Right renal pelvis (tissue), 4 donors: ENCODE measurements at places on chromosomes 2 and 18.

GRCh38 chr2:94960751-94961150, 64.8 kb upstream of the MAL start:
- no peak for DNase-seq

DNA sequence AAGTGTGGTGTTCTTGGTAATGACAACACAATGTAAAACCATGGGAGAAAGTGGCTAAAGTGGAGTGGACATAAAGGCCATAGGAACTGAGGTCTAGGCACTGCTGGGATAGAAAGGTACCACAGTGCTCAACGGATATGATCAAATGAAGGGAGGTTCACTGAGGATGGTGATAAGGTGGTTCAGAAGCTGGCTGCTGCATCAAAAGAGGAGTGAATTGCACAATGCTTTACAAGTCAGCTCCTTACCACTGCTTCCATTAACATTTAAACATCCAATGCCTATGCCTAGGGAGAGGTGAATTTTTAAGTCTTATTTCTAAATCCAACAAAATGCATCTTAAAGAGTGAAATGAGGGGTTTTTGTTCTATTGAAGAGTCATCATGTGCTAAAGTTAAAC, 100.1 kb upstream of the ITGB6 start:
- no peak for DNase-seq

- no peak for DNase-seq
These were observed 3.4 kb upstream of the ADD2 start for GRCh38 chr2:70771446-70771845.

GRCh38 chr18:46275370-46275769, 171.2 kb downstream of the HAUS1 start:
- DNase-seq: no peak

DNA sequence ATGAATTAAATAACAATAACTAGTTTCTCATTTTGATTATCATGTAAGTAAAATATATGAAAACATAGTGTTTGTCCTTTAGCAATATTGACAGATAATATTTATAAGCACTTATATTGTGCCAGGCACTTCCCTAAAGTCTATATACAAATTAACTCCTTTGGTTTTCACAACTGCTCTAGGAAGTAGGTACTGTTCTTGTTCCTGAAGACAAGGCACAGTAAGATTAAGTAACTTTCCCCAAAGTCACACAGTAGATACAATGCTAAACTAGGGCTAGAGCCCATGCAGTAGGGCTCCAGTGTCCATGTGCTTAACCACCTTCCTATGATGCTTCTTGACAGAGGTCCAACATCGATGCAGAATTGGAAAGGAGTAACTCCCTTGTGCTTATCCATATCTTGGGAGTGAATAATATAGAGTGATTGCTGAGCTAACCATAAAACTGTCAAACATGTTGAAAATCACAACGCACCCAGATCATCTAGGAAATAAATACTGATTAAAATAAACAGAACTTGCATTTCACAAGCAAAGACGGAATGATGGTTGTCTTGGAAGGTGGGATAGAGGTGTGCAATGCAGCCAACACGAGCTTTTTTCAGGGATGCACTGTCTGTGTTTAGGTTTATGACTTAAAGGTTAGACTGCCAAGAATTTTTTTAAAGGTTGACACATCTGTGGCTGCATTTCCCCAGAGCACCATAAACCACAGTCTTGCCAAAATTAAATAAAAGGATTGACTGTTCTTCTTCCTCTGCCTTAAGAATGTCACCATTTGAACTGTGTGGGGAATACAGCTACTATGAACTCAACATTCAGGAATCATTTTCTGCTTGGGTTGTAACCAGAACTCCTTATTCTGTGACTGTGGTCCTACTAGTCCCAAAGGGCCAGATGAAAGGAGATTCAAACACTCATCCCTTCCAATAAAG, 80.8 kb downstream of the ANKRD44 start:
- no peak for DNase-seq

DNA sequence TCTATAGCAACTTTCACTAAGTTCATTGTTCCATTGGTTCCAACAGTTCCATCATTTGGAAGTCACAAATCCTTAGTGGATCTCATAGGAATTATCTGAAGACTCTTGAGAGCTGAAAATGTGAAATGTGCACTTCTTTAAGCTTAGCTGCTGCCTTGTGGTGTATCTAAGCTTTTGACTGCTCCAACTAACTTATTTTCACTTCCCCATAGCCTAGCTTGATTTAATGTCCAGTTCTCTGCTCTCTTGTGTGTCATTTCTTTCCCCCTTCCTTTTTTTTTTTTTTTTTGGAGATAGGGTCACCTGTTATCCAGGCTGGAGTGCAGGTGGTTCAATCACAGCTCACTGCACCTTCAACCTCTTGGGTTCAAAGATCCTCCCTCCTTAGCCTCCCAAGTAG, 34.9 kb upstream of the CD302 start:
- no peak for DNase-seq

- DNase-seq: no peak
These were observed 168.6 kb downstream of the BCL2 start for GRCh38 chr18:63150942-63151421.

GRCh38 chr2:149169656-149170055, 131.2 kb downstream of the LYPD6B start:
- DNase-seq: no peak

DNA sequence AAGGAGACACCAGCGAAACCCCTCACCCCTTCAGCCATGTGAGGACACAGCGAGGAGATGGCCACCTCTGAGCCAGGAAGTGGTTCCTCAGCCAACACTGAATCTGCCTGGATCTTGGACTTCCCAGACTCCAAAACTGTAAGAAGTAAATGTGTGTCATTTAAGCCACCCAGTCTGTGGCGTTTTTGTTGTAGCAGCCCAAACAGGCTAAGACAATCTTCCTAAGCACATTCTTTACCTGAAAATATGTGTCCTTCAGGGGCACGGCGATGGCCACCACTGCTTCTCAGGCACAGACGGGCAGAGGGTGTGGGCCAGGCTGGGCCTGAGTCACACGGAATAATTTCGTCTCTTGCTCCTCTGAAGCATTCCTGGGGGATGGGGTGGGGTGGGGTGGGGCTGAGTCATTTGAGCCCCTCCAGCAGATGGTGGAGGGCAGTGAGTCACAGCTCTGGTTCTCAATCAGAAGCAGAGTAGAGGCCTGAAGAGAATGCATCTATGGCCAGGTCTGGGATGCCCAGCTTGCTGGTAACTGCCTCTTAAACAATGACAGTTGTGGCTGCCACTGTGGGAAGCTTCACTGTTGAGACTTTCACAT, 142.4 kb downstream of the CAPN13 start:
- DNase-seq: no peak

- no peak for DNase-seq
These were observed 79.6 kb downstream of the SKA1 start for GRCh38 chr18:50454387-50454988.

DNA sequence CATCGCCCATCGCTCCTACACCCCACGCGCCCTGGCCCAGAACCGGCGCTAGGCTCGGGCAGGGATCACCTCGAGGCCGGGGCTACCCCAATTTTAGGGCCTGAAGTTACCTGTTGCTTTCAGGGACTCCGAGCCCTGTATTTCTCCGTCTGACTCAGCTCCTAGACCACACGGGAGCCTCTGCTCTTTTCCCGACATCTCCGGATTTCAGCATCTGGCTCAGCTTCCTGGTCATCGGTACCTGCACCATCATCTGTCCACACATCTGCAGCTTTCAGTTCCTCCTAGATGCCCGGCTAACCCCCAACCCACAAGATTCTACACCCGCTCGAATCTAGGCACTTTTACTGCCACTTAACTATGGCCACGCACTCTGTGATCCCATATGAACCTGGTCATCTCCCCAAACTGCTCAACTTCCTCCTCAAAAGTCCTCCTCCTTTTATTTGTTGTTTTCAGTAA, 12.1 kb upstream of the HMSD start:
- DNase-seq: no peak

- no peak for DNase-seq
These were observed 126.8 kb downstream of the SP100 start for GRCh38 chr2:230542751-230543150.

DNA sequence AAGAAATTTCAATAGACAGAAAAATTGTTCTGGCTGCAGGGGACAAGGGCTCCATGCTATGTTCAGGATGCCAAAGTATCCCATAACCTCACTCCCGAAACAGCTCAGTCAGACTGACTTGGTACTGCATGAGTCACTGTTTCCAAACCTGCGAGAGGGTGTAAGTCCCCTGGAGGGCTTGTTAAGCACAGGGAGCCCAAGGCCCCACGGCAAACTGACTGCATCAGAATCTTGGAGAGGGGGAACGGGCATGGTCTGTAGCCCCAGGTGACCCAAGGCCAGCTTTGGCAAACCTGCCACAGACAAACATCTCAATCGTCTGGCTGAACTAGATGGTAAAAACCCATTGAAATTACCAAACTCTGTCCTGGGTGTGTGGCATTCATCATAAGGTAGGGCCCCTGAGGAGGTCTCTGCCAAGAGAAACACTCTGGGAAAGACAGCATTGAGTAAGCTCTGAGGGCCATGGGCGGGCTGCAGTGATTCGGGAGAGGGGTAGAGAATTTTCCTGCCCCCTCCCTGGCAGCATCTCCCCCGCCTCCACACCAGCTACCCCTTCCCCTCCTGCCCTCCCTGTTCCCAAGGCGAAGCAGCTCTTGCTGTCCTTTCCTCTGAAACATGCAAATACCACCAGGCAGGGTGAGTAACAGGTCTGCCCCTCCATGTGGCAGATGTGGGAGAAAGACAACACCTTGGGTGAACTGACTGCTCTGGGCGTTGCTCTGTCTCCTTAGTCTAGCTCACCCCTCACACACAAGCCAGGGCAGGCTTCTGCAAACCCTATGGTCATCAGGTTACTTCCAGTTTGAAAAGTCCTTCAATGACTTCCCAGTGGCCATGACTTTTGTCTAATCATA, 274.7 kb upstream of the SIX2 start:
- DNase-seq: no peak

- no peak for DNase-seq
These were observed 178.1 kb downstream of the SLC8A1 start for GRCh38 chr2:40273734-40274182.

GRCh38 chr2:26273501-26273900, 28.8 kb downstream of the HADHB start:
- DNase-seq: no peak

DNA sequence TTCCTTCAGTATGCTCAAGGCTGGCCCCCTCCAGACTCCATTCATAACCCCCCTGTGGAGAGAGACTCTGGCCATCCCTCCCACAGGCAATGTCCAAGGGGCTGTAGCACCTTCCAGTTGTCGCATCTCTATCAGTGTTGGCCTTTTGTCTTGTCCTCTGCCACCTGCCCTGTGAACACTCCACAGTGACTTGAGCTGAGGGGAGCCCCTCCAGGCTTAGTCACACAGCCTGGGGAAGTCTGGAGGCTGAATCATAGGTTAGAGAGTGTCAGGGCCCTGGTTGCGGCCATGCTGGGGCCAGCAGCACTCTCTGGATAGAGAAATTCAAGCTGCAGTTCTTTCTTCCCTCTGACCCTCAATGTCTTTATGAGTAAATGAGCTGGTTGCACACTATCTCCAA, 64.7 kb downstream of the GYPC start:
- DNase-seq: no peak

GRCh38 chr2:42021464-42021863, 26.4 kb upstream of the PKDCC start:
- DNase-seq: no peak

GRCh38 chr2:175806125-175806490, 196.0 kb downstream of the LNPK start:
- no peak for DNase-seq

DNA sequence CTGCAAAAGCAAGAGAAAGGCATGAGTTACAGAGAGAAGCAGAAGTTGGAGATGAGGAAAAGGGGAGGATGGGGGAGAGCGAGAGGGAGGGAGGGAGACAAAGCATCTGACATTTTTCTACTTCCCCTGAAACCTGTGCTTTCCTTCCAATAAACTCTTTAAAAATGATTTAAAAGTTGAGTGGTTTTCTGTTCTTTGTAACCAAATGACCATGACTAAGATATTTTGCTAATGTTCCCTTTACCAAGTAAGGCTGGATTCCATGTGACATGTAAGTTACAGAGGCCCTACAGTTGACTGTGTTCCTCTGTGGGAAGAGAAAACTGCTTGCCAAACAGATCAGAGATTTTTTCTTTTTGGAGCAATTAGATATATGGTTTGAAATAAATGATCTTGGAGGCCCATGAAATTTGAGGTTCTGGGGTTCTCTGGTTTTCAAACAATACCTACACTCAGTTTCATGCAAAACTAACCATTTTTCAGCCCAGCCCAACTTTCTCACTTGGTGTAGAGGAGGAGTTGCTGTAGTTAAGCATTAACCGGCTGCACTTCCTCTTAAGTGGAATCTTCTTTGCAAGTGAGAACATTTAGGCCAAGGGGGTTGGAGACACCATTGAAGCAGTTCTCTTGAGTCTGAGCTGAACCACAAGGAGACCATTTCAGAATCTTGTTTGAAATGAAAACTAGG, 34.5 kb downstream of the INSIG2 start:
- DNase-seq: no peak

DNA sequence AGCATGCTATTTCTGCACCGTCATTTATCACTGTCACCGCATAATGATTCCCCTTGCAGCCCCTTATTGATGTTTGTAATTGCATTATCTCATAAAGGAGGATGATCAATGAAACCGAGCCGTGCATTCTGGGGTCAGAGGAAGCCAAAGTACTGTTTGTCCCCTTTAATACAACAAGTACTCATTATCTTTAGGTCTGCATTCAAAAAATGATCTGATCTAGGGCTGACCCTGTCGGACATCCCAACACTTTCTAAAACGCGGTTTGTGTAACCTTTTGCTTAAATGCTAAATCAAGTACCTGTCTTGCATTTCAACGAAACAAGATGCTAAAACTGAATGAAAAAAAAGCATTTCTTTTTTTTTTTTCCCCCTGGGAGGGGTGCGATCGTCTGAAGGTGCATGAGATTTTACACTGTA, 143.8 kb downstream of the MEIS1 start:
- DNase-seq: no peak

GRCh38 chr18:6885006-6885481, 155.5 kb downstream of the ARHGAP28 start:
- peak; percentile 20 for DNase-seq

- no peak for DNase-seq
These were observed 79.5 kb downstream of the FAM161A start for GRCh38 chr2:61774351-61774750.

DNA sequence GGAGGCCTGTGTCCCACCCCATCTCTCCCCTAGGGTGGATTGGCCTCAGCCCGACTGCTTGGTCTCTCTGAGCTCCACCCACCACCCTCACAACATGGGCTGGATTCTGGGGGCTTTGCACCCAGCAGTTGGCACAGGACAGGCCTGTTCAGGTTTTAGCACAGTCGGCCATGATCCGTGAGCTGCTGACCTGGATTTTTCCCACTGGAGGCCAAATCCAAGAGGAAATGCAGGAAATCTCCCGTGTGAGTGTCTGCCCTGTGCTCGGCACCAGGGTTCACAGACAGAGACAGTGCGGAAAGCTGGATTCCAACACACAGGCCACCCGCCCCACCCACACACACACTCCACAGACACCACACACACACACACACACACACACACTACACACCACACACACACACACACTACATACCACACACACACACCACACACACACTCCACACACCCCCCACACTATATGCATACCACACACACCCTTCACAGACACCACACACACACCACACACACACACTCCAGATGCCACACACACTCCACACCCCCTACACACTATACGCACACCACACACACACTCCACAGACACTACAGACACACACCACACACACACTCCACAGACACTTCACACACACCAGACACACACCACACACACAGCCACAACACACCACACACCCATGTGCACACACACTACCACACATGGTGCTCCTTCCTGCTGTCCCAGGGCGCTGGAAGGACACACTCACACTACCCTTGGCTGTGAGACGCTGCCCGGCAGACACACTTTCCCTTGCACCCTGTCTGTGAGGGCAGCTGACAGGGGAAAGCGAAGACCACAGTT, 14.1 kb downstream of the MBP start:
- no peak for DNase-seq

- no peak for DNase-seq
These were observed 23.8 kb downstream of the FBXO41 start for GRCh38 chr2:73260338-73260984.
